ENCODE measurements at places on chromosomes 16 and 17.
A peak's percentile ranks its signal among the peaks of the same experiment; 100 is the strongest.

DNA sequence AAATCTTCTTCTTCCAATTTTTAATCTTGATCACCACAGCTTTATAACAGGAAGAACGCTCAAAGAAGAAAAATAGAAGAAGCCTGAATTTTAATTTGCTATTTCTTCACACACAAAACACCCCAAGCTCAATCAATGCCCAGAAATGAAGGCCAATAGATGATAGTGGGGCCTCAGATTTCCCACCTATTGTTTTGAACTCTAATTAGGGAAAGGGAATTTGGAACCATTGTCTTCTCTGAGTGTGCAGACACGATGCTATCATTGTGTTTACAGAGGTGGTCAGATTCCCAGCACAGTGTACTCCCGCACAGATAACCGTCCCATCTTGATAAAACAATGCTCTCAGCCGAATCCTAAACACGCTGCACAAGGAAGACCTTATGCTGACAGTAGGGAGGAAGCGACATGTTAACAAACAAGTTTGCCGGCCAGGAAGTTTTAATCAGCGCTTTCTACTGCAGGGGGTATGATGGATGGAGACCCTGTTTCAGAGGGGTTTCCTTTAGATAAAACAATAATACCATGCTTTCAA lies 684.7 kb downstream of the MAF start:
- no peak for DNase-seq

- DNase-seq: no peak
These were observed 5.3 kb upstream of the NOD2 start for GRCh38 chr16:50688083-50688482.

DNA sequence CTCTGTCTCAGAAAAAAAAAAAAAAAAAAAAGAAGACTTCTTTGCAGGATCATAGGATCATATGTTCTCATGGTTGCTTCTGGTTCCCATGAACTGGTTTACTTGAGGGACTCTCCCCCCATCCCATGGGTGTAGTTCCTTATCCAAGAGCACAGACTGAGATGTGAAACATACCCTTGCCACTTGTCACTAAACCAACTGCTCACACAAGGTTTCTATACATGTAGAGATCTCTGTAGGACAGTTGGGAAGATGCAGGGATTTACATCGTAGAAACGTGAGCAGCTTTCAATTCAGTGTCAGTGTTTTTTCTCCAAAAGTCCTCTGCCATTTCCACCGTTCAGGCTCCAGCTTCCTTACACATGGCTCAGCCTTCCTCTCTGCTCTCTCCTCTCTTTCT lies 11.1 kb upstream of the TMEM94 start:
- no peak for DNase-seq

GRCh38 chr16:49856672-49857330 lies 889 bp upstream of the ZNF423 start:
- DNase-seq: peak; percentile 73

DNA sequence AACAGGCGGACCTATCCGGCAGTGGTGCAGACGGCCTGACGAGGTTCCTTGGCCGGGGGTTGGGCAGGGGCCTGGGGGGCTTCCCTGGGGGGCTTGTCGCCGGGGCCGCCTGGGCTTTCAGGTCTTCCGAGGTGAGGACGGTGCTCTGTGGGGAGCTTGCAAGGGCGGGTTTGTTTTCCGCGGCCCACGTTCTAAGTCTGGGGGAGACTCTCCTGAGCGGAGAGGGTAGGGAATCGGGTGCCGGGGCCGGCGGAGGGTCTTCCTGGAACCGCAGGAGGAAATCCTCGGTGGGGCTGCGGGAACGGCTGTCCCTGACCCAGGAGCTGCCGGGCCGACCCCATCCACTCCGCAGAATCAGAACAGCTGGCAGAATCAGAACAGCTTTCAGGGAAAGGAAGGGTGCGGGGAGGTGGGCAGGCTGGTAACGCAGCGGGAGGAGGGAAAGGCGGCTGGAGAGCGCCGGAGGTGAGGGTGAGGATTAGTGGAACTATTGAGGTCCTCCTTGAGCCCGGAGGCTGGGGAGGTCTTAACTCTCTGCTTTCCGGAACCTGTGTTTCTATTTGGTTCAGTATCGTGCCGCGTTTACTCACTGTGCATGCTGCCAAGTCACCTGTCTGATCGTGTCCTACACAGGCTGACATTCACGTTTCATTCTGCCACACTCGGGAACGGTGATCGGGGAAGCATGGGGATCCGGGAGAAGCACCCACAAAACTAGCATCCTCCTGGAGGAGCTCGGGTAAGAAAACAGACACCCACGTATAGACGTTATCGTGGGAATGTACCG lies 28.9 kb downstream of the CPSF4L start:
- no peak for DNase-seq

- DNase-seq: no peak
These were observed 46.2 kb downstream of the TUBD1 start for GRCh38 chr17:59846394-59847165.

DNA sequence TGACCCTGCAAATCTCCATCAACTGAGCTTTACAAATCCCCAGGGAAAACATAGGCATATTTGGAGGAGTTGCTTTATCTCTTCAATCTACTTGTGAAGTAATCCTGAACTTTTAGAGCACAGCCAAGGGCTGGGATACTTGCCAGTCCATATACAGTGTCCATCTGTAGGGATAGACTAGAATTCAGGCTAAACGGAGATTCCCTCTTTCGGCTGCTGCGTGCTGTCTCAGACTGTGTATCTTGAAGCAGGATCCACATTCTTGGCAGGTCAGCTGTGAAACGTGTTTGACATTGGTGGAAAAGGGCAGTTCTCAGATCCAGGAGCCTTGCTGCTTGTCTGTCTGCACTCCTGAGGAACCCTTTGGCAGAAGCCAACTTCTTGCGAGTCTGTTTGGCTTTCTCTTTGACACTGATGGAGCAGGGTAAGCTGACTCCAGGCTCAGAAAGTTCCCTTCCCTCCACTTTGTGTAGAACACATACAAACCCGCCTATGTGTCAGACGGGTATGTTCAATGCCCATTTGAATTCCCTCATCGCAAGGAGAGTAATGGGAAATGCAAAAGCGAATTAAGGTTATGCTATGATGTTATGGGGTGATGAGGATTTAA lies 221.8 kb downstream of the MAP2K4 start:
- DNase-seq: no peak

DNA sequence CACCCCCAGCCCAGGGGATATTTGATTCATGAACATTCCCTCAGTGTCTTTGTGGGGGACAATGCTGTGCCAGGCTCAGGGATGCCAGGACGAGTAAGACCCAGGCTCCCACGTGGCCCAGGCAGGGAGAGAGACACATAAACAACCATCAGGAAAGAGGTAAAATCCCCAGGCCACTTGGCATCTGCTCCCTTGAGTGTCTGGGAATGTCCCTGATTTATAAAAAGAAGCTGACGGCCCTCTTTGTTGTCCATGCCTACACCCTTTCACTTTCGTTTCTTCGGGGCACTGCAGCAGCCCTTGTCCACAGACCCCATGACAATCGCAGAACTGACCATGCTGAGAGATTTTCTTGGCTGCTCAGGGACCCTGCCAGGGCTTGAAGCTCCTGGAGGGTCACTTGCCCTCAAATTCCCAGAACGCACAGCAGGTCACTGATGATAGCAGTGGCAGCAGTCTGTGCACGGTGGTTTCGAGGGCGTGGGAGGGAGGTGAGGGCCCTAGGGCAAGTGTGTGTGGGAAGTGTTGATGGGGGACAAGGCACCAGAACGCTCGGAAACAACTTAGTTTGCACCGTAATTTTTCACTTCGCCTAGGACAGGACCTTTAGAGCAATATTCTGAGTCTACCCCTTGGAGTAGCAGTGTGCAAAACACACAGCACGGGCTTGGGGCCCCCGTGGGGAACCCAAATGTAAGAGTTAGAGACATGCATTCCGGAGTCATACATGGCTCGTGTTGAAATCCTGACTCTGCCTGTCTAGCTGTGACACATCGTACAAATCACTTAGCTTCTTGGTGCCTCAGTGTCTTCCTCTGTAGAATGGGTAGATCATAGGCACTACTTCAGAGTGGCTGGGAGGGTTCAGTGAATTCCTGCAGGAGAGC lies 4.7 kb downstream of the NOD2 start:
- DNase-seq: no peak

DNA sequence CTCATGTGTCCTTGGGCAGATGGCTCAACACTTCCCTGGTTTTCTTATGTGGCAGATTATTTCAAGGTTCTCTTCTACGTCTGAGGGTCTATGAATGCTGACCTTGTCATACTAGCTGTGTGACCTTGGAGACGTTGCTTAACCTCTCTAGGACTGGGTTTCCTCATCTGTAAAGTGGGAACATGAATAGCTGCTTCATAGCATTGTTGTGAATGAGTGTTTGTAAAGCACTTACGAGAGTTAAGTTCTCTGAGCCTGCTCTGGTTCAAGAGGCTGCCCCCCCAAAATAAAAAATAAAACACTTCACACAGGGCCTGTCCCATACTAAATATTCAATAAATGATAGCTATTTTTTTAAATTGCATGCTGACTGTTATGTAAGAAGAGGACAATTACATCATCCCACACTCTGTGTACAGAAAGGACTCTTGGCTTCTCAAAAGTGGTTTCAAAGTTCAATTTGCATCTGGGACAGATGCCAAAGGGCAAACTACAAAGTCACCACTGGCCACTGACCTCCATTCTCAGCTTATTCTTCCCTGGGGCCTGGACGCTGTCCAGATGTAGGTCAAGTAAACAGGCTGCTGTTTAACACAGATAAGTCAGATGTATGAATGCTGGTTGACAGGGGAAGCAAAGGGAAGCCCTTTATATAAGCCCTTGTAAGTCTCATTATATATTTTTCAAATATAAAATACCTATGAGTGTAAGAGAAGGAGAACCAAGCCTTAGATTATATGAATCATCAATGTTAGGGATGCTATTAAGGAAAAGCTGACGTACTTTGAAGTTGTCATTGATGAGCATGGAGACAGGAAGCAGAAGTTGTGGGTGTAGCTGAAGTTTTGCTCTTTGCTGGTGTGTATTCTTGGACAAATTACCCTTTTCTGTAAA lies 15.4 kb upstream of the NDEL1 start:
- no peak for DNase-seq

Data from NCI-H2171 treated with DMSO at 0.1 percent for 48 hours (cell line).